ENCODE measurements at places on chromosomes 3 and 15.
A peak's percentile ranks its signal among the peaks of the same experiment; 100 is the strongest.

- no peak for DNase-seq
Observed at GRCh38 chr3:11211531-11212298, 57.4 kb downstream of the HRH1 start.

DNA sequence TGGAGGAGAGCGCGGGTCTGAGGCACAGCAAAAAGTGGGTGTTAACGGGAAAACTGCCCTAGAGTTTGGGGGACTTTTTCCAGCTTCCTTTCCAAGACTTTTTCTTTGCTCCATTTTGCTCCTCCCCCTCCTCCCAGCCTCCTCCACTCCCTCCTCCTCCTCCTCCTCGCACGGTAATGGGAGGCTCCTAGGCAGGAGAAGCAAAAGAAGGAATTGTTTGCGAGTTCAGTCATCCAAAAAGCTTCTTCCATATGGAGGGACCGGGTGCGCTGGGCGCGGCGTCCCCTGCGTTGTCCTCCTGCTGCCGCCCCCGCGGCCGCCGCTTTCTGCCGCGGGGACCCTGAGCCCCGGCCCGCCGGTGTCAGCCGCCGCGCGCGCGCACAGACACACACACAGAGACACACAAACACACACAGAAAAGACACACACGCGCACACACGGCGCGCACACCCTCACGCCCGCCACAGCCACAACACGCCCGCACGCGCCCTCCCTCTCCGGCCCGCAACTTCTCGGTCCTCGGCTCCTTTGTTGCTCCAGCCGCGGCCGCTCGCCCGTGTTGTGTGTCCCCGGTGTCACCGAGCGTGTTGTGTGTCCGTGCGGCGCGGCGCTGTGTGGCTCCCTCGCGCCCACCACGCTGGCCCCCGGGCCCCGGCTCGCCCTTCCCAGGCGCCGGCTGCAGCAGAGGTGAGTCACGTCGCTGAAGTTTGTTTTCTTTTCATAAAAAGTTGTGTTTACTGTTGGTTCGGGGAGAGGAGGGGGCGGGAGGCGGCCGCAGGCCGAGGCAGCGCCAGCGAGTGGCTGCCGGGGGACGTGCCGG lies at the start of gene BOC:
BOC (plus strand) TSS at position 228 of the 820 bp plus-strand sequence. CDS start 38,246 bp downstream, outside the sequence.
- no peak for DNase-seq

DNA sequence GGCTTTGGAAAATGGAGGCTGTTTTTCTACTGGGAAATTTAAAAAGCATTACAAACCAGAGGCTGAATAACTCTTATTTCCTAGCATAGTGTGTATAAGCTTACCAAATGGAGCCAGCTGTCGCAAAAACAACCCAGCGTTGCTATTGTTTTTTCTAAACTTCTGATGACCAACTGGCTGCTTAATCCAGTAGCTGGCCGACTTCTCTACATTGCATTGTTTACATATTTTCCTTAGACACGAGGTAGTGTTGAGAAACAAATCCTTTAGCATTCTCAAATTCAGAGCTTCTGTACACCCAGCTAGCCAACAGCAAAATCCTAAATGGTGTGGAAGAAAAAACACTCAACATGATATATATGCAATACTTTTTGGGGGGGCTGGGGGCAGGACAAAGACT lies 161.0 kb upstream of the ADAMTS9 start:
- DNase-seq, result no peak

DNA sequence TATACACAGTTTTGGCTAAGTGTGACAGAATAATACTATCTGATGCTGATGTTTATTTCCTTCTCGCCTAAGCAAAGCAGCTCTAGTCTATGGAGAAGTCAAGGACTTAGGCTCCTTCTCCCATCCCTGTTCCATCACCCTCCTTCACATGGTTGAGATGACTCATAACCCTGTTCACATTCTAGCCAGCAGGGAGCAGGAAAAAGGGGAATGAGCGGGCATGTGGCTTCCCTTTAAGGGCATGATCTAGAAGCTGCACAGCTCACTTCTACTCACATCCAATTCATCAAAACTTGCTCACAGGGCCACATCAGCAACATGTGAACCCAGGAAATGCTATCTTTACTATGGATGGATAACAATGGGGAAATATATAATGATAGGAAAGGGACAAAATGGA lies 40.9 kb downstream of the CBLB start:
- DNase-seq, result peak; percentile 13

DNA sequence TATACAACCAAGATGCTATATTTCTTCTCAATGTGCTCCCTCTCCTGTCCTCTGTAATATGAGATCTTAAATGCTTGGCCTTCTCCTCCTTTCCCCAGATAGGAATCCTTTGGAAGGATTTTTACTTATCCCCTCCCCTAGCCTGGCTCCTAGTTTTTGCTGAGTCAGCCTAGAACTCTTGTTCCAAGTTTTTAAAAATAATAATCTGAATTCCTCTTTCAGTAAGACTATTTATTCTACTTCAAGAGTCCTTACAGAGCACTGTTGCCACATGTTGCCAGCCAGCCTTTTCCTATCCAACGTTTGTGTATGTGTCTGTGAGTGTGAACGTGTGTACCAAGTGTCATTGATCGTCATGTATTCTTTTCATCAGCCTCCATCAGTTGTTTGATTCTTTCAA lies 11.0 kb upstream of the KCNMB2 start:
- no peak for DNase-seq

- DNase-seq, result no peak
Observed at GRCh38 chr3:30492322-30493192, 113.8 kb upstream of the TGFBR2 start.

DNA sequence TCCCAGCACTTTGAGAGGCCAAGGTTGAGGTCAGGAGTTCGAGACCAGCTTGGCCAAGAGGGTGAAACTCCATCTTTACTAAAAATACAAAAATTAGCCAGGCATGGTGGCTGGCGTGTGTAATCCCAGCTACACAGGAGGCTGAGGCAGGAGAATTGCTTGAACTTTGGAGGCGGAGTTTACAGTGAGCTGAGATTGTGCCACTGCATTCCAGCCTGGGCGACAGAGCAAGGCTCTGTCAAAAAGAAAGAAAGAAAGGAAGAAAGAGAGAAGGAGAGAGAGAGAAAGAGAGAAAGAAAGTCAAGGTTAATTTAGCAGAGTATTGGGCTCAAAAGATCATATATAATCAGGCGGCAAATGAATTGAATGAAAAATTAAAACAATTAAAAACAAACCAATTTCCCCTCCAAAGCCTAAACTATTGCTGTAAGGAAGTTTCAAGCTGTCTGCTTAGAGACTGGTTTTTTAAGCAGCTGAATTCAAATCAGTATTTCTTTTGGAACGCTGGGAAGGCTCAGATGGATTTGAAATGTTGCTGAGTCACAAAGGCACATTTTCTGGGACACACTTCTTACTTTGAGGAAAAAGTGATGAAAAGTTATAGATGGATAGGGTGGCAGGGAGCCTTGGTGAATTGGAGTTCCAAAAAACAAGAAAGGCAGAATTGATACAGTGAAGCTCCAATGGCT lies 81.3 kb upstream of the BHLHE40 start:
- DNase-seq, result no peak

GRCh38 chr15:52078876-52079700 lies 33.5 kb downstream of the BCL2L10 start:
- DNase-seq, result peak; percentile 73

DNA sequence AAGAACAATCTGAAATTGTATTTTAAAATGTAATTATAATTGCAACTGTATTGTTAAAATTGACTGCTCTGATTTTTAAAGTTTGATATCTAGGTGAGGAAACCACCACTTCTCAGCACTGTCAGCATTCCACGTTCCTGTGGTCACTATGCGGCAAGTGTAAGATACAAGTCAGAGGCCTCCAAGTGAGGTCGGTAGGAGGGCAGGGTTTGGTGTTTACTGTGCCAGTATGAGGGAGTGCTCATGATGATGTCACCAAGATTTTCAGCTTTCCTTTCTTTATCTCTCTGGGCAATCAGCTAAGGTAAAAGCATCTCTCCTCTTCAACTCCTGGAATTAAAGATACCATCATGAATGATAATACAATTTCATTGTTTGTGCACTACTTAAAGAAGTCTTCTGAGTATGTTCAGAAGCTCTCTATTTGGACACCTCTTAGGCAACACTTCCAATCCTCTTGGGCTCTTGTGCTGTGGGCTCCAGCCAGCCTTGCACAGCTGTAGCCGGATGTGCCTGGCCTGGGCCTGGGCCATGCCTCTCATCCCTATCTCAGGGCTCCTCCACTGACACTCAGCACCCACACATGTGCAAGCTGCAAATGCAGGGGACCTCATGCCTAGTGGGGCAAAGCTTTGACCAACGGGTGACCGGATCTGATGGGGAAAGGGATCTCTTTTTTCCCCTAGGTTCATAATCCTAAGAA lies 42.9 kb downstream of the CCR3 start:
- DNase-seq, result no peak

Data from iPS DF 6.9 (cell line).